ENCODE measurements at places on chromosomes 3 and 15.

GRCh38 chr15:44317423-44318058 is 29.0 kb downstream of the GOLM2 start:
- no peak for DNase-seq

DNA sequence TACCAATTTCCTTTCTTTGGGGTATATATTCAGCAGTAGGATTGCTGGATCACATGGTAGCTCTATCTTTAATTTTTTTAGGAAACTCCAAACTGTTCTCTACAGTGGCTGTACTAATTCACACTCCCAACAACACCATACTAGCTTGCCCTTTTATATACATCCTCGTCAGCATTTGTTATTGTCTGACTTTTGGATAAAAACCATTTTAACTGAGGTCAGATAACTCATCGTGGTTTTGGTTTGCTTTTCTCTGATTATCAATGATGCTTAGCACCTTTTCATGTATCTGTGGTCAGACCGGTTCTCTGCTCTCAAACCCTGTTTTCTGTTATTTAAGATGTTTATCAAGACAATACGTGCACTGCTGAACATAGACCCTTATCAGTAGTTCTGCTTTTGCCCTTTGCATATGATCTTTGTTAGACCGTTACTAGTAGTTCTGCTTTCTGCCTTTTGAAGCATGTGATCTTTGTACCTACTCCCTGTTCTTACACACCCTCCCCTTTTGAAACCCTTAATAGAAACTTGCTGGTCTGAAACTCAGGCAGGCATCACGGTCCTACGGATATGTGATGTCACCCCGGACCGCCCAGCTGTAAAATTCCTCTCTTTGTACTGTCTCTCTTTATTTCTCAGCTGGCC is 474.3 kb downstream of the RSL24D1 start:
- DNase-seq: no peak

GRCh38 chr3:105030211-105030610 is 336.5 kb upstream of the ALCAM start:
- no peak for DNase-seq

- no peak for DNase-seq
These were observed 34.9 kb downstream of the CHDH start for GRCh38 chr3:53811143-53811927.
